Left ventricle myocardium superior (tissue), 1 donor: ENCODE measurements at places on chromosomes 11 and 22. TPM values are rescaled to one million over a fixed set of nuclear protein-coding genes. Genes with fewer than 3 reads are reported as not detected.
A peak's percentile ranks its signal among the peaks of the same experiment; 100 is the strongest.

DNA sequence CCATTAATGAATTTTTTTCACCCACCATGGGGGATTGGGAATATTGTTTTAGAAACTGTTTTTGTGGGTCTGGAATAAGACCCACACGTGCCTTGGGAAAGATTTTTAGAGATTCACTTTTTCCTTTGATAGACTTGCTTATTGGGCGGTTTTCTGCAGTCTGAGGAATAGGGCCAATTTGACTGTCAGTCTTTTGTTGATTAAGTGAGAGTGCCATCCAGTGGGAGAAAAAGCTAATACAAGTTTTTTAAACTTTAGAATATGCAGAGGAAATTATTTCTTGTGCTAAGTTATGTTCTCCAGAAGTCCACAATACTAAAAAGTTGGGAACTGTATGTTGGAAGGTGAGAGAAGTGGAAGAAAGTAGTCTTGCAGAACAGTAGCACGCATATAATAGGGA is 56.1 kb downstream of the PRMT3 start:
- no peak for DNase-seq

DNA sequence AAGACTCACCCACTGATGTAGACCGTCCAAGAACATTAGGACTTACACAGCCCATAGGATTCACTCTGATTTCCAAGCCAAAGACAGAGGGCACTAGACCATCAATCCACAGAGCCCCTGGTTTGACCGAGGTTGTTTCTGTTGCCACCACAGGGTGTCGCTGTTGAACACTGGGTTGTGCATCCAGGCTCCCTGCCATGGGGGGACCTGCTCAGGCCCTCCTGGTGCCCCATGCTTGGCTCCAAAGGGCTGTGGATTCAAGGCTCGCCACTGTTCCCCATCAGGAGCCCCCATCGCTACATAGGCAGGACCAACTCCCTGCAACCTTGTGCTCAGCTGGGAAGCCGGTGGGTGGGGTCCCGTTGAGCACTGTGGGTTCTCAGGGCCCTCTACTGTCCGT is 128.0 kb upstream of the ANO1 start:
- DNase-seq, result peak; percentile 18

DNA sequence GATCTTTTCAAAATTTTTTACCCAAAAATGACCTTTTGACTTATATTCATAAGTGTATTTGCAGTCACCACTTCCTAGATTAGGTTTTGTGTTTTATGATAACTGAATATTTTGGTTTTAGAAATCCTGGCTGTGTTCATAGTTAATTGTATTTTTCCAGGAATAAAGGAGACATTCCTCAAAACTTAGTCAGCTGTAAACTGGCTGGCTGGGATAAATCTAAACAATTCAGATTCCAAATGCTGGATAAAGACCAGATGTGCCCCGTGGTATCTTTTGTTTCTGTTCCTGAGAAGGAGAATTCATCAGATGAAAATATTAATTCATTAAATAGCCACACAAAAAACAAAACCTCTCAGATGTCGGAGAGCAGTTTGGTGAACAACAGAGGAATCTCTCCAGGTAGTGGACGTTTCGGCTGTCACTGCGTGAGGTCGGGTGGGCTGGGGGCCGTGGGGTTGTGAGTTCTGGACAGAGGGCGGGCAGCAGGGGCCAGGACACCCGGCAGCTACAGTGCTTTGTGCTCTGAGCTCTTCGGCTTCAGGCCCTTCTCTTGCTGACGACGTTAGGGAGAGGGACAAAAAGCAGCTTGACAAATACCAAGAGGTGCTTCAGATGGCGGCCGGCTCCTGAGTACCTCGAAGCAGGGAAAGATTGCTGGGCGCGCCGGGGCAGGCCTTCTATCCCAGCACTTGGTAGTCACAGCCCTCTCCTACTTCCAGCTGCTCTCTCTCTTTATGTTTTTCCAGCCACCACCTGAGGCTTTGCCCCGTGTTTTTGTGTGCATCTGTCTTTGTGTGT is 24.6 kb downstream of the MOV10L1 start:
- no peak for DNase-seq

GRCh38 chr11:1073261-1073724 is 1.4 kb upstream of the MUC2 start:
- peak; percentile 53 for DNase-seq

DNA sequence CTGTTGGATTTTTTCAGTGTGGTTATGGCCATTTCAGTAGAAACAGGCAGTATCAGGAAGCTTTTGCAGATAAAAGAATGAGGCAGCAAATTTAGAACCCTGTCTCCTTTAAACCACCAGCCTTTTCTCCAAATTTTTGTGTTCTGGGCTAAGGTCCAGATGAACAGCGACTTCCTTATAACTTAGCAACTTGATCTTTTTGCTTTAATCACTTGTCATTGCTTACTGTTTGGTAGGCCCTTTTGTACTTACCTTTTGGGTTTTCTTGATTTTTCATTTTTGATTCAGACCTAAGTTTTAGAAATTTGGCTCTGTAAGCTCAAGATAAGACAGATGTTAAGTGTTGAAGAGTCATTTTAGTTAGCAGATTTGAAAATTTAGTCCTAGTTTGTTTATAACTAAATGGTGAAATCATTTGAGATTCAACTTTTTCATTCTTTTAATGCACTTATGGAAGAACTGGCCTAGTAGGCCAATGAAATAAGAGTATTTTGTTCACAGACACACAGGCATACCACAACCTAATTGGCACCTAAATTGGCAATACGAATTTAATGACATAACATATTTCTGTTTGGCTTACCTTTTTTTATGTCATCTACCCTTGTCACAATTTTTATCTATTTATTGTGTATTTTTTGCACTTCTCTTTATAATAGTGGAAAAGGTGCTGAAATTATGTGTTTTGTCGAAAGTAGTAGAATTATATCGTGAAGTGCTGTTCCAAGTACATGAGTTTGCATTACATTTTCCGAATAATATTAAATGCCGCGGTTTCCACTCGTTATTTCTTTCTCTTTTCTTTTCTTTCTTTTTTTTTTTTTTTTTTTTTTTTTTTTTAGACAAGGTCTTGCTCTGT is 2.1 kb downstream of the RTN3 start:
- no peak for DNase-seq

DNA sequence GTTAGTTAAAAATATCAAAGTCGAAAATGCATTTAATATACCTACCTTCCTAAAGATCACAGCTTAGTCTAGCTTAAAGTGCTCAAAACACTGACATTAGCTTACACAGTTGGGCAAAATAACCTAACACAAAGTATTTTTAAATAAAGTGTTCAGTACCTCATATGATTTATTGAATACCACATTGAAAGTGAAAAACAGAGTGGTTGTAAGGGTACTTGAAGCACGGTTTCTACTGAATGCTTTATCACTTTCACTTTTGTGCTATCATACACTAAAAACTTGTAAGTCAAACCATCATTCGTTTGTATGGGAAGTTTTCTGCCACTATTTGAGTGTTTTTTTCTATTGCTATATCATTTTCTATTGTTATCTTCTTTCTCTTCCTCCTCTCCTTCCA is 36.6 kb downstream of the ZBTB44 start:
- no peak for DNase-seq

DNA sequence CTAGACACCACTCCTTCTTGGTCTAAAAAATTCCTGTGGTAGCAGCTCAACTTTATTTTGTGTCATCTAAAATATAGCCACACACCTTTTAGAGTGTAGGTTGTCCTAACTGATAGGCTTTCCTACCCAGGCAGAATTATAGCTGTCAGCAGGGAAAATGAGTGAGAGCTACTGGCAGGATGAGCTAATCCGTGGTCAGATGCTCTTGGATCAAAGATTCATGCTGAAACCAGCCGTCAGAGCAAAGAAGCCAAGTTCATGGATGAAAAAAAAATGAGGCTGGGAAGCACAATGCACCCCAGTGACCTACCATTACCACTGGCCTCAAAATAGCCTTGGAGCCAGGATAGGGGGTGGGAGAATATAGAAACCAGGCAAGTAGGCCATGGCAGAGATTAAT is 113.1 kb upstream of the BLID start:
- DNase-seq, result no peak

- DNase-seq, result peak; percentile 75
Observed at GRCh38 chr11:63504933-63505586, 824 bp upstream of the LGALS12 start.

DNA sequence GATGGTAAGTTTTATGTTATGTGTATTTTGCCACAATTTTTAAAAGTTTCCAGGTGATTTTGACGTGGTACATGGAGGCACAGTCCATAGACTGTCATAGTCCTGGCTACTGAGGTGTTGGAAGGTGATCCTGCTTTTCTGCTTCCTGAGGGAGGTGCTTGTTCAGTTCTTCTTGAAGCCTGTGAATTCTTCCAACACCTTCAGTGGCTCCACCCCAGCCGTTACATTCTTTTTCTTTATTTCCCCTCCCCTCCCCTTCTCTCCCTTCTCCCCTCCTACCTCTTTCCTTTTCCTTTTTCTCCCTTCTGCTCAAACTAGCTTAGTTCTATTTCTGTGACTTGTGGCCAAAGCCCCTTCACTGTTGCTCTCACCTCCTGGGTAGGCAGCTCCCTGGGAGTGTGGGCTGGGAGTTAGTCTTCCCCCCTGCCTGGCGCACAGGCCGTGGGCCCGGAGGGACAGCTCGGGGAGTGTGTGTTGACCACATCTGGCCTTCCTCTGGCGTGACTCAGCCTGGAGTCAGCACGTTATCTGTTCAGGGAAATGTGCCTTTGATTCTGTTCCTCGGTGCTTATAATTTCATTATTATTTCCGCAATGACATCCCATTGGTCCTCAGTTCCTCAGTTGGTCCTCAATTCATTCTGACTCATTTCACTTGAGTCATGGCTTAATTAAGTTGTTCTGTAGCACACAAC is 566.2 kb downstream of the TBC1D22A start:
- no peak for DNase-seq

- DNase-seq, result no peak
Observed at GRCh38 chr22:44589831-44590230, 91.8 kb upstream of the RTL6 start.

DNA sequence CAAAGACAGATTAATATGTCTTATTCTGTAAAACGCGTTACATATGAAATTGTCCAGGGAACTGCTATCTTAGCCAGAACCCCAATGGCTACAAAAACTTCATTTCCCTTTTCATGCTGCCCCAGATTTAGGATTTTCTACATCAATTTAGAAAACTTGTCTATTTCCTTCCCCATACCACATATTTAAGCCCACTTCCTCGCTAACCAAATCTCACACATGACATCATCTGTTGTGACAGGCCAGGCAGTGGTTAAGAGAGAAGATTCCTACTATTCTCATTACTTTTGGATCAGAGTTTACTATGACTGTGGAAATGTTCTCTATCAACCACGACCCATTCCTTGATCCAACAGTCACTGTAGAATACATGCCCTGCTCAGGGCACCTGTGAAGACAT is 15.9 kb downstream of the CCDC82 start:
- no peak for DNase-seq

DNA sequence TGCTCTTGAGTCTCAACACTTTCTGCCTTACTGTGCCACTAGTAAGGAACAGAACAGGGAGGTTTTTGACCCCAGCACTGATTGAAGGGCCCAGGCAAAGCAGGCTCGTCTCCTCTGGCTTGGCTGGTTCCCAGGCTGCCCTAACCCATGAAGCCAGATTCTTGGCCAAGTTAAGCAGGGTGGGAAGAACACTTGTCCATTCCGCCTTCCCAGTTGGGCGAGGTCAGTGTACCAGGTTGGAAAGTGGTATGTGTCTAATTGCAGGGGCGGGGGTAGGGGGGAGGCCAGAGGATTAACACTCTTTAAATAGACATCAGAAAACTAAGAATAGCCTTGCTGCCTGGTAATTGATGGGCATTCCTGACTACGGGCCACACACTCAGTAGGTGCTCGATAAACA is 14.4 kb downstream of the TIMP3 start:
- peak; percentile 79 for DNase-seq

- no peak for DNase-seq
Observed at GRCh38 chr11:11045156-11045930, 187.5 kb upstream of the ZBED5 start.

DNA sequence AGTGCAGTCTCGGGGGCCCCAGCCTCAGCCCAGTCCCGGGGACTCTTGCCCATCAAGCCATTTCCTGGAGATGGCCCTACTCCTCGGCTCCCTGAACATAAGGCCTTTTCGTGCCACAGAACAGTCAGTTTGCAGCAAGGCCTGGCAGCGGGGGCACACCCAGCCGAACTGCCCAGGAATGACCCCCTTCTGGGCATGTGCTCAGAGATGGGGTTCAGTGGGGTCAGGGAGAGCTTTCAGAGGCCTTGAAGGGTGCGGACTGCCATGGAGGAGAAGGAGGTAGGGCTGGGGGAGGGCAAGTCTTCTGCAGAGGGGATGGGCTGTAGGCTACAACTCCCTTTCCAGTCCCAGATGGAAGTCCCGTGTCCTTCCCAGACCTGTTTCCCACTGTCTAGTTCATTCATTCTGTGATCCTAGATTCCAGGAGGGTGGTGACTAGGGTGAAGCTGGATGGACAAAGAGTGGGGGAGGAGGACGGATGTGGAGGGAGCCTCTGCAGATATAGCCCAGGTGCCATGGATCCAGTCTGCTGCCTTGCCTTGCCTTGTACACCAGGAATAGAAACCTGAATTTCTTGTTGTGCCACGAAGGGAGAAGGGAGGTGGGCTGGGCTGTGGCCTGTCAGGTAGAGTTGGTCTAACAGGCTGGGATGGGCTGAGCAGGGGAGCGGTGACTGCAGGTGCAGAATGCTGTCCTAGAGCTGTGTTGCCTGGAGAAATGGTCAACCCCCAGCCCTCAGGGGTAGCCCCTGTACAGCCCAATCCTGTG is 14.2 kb upstream of the OMP start:
- DNase-seq, result peak; percentile 10

- no peak for DNase-seq
Observed at GRCh38 chr11:2862395-2863275, 22.9 kb downstream of the CDKN1C start.

DNA sequence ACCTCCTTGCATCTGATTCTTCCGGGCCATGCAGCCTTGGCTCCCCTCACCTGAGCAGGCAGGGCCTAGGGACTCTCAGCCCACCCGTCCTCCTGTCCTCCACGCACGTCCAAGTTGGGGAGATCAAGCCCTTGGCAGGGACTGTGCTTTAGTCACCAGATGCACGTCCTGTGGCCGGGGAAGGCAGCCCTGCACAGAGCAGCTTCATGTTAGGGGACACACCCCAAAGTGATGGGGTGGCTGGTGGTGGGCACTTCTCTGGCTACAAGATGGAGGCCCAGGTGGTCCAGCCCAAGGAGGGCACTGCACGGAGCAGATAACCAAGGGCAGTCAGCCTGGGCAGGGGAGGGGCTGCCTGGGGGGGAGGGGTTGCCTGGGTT is 1.2 kb downstream of the MUC5B start:
- DNase-seq, result peak; percentile 16

- DNase-seq, result peak; percentile 28
Observed at GRCh38 chr11:33376331-33377310, 119.4 kb downstream of the HIPK3 start.

GRCh38 chr11:67420646-67421429 is 5.4 kb downstream of the CARNS1 start:
- DNase-seq, result peak; percentile 99

The RTN4R gene
- 1.2 TPM for total RNA-seq

The VSIG10L2 gene
- not detected for total RNA-seq

The OR5P2 gene
- not detected for total RNA-seq

The IL17REL gene
- not detected for total RNA-seq

The APOL4 gene
- total RNA-seq, result 3.8 TPM

The PATE4 gene
- not detected for total RNA-seq

The MYBPC3 gene
- 2,596 TPM for total RNA-seq

The SYNGR1 gene
- 41.3 TPM for total RNA-seq
